ENCODE measurements at places on chromosomes 2 and 18.

- DNase-seq: no peak
These were observed 33.2 kb upstream of the CWC22 start for GRCh38 chr2:180040146-180040925.

- DNase-seq: no peak
These were observed 232.7 kb downstream of the SLC8A1 start for GRCh38 chr2:40219141-40219540.

- DNase-seq: no peak
These were observed 72.0 kb upstream of the NEUROD1 start for GRCh38 chr2:181752301-181752700.

- no peak for DNase-seq
These were observed 40.3 kb upstream of the YPEL5 start for GRCh38 chr2:30106543-30106942.

DNA sequence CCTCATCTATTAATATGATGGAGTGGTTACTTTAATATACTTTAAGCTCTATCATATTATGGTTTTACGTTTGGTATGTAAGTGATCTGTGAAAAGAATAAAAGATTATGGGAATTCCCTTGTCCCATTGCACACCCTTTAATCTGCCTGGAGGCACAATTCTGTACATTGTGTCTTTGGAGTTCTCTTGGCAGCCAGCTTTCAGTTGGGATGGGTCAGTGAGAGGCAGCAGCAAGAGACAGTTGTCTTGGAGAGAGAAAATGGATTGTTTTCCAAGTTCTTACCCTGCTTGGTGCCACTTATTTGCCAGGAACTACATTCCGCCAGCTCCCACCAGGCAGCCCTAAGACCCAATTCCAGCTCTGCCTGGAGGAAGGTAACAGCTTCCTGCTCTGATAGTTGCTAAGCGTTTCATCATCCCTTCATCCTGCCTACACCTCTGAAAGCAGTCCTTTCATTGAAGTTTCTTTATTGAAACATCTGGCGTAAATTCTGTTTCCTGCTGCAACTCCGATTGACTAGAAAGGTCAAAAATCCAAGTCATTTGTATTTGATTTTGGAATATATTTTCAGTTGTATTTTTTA lies 365.2 kb downstream of the AKAIN1 start:
- no peak for DNase-seq

GRCh38 chr2:10242998-10243925 lies 59.4 kb upstream of the HPCAL1 start:
- DNase-seq: no peak

DNA sequence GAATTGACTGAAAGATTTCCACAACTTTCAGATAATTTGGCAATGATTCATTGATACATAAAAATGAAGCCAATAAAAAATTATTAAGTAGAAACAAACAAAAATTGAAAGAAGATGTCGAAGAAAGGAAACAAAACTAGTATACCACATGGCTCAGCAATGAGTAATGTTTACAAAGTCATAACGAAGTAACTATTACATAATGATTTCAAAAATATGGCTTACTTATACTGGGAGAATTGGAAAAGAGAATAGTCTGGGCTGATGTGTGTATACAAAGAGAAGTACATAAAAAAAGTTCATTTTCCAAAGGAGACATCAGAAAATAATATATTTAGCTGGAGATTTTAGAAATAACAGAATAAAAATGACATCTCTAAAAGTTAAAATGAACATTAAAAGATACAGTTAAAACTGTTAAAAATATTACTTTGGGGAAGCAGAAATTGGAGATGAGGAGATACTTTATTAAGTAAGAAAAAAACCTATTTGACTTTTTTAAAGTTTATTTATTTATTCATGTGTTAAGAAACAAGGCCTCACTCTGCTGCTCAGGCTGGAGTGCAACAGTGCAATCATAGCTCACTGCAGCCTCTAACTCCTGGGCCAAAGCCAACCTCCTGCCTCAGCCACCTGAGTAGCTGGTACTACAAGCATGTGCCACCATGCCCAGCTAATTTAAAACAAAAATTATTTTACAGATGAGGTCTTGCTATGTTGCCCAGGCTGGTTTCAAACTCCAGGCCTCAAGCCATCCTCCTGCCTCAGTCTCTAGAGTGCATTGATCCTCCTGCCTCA lies 409.7 kb upstream of the PIK3C3 start:
- DNase-seq: no peak

DNA sequence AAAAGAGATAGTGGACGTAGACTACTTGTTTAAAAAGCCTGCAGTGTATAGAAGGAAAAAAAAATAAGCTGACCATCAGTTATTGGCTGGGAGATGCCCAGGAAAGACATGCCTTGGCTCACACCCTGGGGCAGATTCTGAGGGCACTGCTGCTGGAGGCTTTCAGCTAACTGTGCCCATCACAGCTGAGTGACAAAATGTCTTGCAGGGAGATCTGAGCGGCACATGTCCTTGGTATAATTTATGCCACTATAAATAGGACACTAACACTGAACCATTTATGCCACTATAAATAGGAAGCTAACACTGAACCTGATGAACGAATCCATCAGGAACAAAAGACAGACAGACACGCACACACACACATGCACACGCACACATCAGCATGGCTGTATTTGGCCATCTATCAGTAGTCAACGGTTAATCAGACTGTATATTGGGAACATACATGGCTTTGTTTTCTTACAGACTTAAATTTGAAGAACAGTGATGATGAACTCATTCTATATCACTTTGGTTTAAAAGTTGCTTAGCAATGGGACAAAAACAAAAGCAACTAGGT lies 68.2 kb upstream of the NOSTRIN start:
- no peak for DNase-seq

DNA sequence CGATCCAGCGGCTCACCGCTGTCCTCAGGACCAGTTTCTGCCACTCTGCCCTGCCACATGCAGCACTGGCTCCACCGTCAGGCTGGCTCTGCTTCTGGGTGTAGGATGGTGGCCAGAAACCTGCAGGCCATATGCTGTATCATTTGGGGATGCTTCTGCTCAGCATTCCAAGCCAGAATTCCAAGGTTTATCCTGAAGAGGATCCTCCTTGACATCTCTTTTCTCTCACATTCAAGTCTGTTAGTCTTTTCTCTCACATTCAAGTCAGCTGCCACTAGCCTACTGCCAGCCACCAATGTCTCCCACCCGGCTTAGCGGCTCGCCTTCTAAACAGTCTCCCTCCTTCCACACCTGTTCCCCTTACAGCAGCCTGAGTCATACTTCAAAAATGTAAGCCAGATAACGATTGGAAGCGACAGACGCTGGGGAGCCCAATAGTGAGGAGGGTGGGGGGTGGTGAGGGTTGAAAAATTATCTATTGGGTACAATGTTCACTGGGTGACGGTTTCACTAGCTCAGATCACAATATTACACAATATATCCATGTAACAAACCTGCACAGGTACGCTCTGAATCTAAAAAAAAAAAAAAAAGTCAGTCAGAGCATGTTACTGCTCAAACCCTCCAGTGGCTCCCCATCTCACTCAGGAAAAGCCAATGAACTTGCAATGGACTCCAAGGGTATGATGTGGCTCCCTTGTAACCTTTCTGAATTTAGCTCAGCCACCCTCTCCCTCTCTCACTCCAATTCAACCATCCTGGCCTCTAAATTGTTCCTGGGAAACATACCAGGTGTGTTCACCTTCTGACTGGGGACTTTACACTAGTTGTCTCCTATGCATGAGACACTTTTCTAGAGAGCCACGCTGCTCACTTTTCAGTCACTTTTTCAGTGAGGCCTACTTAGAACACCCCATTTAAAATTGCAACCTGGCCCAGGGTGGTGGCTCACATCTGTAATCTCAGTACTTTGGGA lies 38.8 kb upstream of the SP3 start:
- DNase-seq: no peak

- no peak for DNase-seq
These were observed 242.0 kb upstream of the LYPD1 start for GRCh38 chr2:132911726-132912724.

- peak; percentile 54 for DNase-seq
These were observed 13.8 kb downstream of the GRHL1 start for GRCh38 chr2:9965119-9965822.

DNA sequence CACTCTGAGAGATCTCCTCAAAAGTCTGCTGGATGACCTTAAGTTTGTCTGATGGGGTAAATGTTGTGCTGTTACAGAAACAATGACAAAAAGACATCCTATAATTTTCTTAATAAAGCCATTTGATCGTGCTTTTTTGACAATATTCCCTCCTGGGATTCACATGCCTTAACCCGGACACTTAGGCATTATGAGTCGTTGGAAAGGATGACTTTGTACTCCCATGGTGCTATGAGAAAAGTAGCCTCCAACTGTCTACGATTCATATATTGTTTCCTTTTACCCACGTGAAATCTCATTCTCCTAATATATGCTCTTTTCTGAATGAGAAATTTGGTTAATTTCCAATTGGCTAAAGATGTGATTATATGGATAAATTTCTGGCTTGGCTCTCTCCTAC lies 6.1 kb upstream of the MPP4 start:
- DNase-seq: no peak

DNA sequence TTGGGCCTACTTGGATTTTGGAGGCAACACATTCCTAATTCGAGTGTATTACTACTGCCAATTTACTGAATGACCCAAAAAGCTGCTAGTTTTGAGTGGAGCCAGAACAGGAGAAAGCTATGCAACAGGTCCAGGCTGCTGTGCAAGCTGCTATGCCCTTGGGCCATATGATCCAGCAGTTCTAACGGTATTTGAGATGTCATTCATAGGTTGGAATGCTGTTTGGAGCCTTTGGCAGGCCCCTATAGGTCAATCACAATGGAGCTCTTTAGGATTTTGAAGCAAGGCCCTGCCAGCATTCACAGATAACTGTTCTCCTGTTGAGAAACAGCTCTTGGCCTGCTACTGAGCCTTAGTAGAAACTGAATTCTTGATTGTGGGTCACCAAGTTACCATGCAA lies 368.7 kb downstream of the CDH19 start:
- DNase-seq: no peak

GRCh38 chr2:228866781-228867180 lies 404.3 kb downstream of the PID1 start:
- no peak for DNase-seq

DNA sequence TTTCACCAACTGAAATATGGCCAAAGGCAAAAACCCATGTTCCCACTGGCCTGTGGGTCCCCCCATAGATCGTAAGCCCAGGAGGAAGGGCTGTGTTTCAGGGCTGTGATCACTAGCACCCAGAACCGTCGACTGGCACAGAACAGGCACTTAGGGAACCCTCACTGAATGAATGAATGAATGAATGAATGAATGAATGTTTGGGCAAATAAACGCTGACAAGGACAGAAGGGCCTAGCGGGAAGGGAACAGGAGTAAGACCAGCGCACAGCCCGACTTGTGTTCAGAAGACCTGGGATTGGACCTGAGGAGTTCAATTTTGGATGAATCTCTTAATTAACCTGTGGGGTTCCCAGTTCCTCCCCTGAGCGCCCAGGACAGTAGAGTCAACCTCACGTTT lies 76.2 kb downstream of the TPO start:
- no peak for DNase-seq

DNA sequence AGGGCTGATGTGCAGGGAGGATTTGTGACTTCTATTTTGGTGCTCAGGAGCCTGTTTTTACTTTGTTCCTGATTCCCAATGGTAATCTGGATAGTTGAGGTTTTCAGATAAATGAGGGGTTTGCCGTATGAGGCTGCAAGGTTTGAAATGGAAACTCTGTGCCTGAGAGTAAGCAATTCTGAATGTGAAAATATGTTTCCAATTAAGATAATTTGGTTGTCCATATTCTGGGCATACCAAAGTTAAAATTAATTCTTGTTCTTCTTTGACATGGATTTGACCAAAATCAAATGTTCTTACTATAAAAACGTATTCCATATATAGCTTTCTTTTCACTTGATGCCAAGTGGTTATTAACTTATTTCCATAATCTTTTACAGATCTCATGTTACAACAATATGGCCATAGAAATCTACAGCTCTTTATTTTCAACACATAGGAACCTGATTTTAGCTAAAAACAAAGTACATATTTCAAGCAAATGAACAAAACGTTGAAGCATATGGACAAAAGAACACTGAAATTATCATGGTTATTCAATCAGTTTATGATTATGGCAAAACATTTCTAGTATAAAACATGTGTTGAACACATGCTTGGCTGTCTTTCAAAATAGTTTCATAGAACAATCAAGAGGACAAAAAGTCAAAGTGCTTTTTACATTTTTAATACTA lies 63.4 kb upstream of the ARHGAP28 start:
- no peak for DNase-seq

- DNase-seq: no peak
These were observed 173.8 kb downstream of the TMEM18 start for GRCh38 chr2:503288-503999.

DNA sequence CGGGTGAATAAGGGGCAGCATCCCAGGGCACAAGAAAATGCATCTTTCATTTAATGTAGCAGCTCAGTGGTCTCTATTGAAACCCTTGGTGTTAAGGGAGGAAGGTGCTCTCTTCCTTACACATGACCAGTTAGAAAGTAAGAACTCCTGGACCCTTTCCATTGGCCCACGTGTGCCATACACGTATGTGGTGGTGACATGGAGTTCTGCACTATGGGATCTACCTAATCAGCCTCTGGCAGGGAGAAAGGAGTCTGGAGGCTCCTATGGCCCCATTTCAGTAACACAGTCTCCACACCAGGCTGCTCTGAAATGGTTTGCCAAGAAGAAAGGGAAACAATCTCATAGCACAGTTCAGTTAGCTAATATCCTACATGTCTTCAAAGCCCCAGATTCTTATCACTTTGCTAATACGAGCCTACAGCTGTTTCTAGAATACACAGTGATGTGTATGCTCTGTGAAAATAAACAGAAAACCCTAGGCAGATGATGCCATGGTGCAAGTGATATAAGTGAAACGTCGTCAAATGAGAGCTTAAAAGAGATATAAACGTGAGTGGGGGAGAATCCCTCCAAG lies 7.0 kb downstream of the EFEMP1 start:
- no peak for DNase-seq

All from activated CD4-positive, alpha-beta T cell treated with anti-CD3 and anti-CD28 coated beads, Interleukin-10, Interleukin-2, amounts not matched to agents 100 ng/mL and 50 ng/mL, durations not matched to agents 16 hours and 8 hours (primary cell).